Hepatocyte (in vitro differentiated cells): ENCODE measurements at places on chromosomes 3 and 15.

GRCh38 chr3:48402281-48402732 is 27.6 kb downstream of the PLXNB1 start:
- DNase-seq, result no peak

DNA sequence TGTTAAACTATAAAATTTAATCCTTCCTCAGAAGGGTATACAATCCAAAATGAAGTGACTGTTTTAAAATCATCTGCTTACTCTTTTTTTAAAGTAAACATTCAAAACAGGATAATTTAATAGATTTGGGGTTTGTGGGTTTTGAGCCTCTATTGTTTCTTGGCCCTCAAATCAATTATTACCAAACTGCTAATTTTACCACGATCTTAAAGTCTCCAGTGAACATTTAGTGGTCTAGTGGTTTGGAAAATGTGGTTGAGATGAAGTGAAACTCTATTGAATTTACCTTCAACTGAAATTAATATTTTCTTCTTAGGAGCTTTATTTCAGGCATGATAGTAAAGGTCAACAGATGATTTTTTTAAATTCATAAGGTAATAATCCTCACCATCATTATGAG is 11.2 kb upstream of the ATP11B start:
- no peak for DNase-seq

GRCh38 chr15:76514282-76514681 is 177.7 kb downstream of the ISL2 start:
- peak; percentile 29 for DNase-seq

DNA sequence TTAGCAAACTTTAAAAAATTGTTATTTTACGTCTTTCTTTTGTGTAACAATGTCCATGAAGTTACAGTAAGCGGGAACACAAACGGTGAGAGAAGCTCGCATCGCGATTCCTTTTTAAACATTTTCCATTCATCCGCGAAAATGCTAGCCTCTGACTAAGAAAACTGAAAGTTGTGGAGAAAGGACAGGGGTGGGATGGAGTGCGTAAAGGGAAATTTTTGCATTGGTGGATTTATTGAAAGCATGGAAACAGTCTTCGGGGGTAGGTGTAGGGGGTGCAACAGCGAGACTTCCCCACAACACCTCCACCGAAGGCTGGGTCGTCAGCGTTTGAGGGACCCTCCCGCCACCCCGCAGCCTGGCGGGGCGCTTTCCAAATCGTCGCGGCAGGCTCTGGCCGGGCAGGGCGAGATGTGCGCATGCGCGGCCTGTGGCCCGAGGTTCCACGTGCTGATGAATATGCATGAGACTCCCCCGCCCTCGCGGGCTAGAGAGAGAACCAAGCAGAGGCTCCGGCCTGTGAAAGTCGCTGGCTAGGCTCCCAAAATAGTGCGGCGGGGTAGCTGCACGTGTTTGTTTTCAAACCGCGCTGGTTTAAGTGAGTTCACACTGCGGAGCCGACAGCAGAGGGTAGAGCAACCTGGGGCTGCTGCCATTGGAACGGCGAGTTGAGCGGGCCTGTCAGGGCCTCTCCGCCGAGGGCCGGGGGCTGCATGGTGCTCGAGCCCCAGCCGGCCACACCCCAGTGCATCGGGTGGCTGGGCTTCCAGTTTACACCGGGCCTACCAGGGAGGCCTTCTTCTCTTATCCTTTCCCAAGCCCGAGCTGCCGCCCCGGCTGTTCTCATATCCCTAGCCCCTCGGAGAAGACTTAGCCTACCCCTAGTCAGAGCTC is 9.9 kb downstream of the ZIC1 start:
- peak; percentile 69 for DNase-seq

- DNase-seq, result peak; percentile 76
Measured at GRCh38 chr15:90869601-90870353, 1.4 kb downstream of the FURIN start.

DNA sequence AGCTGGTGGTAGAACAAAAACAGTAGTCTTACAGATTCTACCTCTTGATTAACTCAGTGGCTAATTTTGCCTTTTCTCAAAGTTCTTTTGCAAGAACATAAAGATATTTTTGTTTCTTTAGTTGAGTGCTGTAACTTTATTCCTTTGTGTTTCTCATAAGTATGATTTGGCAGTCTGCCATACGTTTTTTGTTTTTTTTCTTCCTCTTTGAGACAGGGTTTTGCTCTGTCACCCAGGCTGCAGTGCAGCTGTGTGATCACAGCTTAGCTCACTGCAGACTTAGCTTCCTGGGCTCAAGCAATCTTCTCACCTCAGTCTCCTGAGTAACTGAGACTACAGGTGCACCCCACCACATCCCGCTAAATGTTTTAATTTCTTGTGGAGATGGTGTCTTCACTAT is 22.4 kb downstream of the B3GNT5 start:
- peak; percentile 55 for DNase-seq

DNA sequence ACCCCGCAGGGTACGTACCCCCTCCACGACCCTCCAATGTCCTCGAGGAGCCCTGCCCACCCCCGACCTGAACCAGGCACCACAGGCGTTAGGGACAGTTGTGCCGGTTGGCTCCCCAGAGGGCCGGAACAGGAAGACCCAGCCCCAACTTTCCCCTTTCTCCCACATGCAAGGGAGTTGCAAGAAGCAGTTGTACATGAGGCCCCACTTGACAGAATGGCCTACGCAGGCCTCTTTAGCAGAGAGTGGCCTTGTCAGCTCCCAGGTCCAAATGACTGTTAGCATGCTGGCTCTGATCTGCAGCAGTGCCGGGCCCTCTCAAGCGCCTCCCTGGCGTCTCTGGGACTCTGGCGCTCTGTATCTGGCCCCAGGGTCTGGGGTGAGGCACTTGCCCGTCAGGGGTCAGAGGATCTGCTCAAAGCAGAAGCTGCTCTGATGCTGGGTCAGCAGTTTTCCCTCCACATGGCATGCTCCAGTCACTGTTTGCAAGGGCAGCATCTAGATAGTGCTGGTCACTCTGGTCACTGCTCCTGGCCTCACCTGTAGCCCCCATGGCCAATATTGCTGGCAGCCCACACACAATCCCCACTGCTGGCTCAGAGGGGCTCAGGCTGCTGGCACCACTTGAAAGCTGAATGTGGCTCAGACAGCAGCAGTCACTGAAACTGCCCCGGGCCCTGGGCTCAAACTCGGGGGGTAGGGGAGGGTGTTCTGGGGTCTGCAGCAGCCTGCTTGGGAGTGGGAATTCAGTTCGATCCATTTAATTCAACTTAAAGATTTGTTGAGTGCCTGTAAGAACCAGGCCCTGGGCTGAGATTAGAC is 254.5 kb downstream of the FAM43A start:
- no peak for DNase-seq

DNA sequence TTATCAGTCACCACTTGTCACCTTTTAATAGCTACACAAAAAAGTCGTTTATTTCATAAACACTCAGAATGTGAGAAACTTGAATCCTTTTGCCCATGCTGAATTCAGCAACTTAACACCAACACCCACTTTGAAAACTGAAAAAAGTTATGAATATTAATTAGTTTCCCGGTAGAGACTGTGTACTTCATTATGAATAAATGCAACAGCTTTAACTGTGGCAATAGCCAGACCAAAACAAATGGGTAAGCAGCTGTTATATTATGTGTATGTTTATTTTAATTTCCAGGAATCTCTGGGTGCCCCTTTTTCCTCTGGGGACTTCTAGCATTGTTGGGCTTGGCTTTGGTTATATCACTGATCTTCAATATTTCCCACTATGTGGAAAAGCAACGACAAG is 7.8 kb downstream of the TRAT1 start:
- DNase-seq, result no peak
